MCF 10A (cell line): ENCODE measurements at places on chromosomes 1 and 21.

GRCh38 chr1:220685879-220686278, 4.3 kb upstream of the C1orf115 start:
- no peak for DNase-seq

DNA sequence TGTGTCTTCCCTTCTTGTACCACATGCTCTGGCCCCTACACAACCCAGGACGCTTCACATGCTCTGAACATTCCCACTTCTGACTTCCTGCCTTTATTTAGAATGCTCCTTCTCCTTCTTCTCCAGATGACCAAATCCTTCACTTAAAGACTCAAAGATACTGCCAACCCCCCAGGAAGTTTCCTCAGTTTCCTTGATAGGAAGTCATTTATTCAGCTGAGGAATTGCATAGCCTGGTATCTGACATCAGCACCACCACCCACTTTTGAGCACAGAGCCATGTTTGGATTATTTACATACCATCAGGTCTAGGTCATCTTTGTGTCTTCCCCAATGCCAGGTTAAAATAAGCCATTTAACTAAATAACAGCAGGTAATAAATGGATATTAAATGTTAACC, 42.4 kb downstream of the GFI1 start:
- no peak for DNase-seq

GRCh38 chr1:14606632-14607031, 8.1 kb downstream of the KAZN start:
- DNase-seq, result peak; percentile 6

GRCh38 chr1:64590316-64590715, 120.4 kb downstream of the CACHD1 start:
- no peak for DNase-seq

DNA sequence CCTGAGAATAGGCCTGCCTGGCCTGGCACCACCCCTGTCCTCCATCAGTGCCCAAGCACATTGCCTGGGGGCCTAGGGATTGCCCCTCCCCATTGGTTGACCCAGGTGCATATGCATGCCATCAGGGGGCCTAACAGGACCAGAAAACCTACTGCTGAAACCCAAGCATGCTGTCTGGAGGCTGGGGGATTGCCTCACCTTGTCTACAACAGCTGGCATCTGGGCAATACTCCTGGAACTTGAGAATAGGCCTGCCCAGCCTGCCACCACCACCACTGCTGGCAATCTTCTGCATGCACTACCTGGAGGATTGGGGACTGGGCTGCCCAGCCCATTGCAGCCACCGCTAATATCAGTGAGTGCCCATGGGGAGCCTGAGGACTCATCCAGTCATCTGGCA, 56.1 kb upstream of the BCL10 start:
- no peak for DNase-seq

- DNase-seq, result no peak
These were observed 1011.8 kb downstream of the PLA2G4A start for GRCh38 chr1:187840557-187840956.

DNA sequence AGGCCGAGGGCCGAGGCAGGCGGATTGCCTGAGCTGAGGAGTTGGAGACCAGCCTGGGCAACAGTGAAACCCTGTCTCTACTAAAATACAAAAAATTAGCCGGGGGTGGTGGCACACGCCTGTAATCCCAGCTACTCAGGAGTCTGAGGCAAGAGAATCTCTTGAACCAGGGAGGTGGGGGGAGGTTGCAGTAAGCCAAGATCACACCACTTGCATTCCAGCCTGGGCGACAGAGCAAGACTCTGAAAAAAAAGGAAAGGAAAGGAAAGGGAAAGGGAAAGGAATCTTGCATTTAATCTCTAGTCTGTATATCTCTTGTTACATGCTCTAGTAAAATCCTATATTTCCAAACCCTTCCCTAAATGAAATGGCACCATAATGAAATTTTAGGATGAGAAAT, 328.3 kb upstream of the ADGRL2 start:
- no peak for DNase-seq

- peak; percentile 19 for DNase-seq
These were observed 128.5 kb upstream of the GALNT2 start for GRCh38 chr1:229938551-229938950.

DNA sequence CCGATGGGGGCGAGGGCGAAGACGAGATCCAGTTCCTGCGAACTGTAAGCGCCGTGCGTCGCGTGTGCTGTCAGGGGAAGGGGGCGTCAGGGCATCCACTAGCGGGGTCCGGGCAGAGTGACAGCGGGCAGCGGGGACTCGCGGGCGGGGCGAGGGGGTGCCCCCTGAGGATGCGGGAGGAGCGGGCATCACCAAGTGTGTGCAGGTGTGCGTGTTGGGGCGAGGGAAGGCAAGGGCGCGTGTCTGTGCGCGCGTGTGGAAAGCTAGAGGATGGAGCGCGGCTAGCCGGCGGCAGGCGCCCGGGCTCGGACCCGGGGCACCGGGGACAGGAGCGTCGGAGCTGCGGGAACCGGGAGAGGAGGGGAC, 525 bp downstream of the RYR2 start:
- DNase-seq, result no peak

- no peak for DNase-seq
These were observed 36.2 kb downstream of the KCTD3 start for GRCh38 chr1:215603319-215603718.

DNA sequence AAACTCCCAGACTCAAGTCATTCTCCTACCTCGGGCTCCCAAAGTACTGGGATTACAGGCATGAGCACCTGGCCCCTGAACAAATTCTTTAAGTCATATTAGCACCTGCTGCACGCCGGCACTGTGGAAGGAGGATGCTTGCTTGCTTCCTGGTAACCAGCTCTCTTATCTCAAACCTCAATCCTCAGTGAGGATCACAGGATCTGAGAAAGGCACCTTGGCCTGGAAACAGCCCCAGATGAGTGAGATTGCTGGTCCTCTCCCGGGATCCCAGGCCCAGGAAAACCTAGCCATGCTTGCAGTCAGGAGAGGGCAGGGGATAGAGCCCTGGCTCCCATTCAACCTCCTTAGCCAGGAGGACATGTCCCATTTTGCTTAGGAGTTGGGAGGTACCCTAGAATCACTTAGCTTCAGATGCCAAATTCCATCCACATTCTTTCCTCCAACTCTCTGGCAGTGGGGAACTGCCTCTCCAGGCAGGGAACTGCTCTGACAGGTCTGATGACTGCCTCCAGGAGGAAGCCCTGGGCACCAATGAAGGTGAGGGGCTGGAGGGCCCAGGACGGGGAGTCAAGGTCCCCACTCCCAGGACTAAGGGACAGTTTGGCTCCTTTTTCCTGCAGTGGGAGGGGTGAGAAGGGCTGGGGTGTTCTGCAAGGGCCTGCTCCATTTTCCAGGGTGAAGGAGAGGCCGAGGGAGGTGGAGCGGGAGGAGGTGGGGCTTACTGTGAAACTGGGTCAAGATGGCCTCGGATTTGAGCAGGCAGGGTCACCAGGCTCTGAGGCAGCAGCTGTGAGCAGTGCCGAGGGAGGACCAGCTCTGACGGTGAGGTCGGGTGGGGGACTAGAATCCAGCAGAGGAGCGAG, 9.5 kb downstream of the GPR37L1 start:
- DNase-seq, result no peak

DNA sequence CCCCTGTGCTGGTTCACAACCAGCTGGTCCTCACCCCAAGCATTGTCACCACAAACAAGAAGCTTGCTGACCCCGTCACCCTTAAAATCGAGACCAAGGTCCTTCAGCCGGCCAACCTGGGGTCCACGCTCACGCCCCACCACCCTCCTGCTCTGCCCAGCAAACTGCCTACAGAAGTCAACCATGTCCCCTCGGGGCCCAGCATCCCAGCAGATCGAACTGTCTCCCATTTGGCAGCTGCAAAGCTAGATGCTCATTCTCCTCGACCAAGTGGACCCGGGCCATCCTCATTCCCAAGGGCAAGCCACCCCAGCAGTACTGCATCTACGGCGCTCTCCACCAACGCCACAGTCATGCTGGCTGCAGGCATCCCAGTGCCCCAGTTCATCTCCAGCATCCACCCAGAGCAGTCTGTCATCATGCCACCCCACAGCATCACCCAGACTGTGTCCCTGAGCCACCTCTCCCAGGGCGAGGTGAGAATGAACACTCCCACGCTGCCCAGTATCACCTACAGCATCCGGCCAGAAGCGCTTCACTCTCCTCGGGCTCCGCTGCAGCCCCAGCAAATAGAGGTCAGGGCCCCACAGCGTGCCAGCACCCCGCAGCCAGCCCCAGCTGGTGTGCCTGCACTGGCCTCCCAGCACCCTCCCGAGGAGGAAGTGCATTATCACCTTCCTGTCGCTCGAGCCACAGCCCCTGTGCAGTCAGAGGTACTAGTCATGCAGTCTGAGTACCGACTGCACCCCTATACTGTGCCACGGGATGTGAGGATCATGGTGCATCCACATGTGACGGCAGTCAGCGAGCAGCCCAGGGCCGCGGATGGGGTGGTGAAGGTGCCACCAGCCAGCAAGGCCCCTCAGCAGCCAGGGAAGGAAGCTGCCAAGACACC, 40.6 kb downstream of the ZBTB17 start:
- DNase-seq, result no peak

DNA sequence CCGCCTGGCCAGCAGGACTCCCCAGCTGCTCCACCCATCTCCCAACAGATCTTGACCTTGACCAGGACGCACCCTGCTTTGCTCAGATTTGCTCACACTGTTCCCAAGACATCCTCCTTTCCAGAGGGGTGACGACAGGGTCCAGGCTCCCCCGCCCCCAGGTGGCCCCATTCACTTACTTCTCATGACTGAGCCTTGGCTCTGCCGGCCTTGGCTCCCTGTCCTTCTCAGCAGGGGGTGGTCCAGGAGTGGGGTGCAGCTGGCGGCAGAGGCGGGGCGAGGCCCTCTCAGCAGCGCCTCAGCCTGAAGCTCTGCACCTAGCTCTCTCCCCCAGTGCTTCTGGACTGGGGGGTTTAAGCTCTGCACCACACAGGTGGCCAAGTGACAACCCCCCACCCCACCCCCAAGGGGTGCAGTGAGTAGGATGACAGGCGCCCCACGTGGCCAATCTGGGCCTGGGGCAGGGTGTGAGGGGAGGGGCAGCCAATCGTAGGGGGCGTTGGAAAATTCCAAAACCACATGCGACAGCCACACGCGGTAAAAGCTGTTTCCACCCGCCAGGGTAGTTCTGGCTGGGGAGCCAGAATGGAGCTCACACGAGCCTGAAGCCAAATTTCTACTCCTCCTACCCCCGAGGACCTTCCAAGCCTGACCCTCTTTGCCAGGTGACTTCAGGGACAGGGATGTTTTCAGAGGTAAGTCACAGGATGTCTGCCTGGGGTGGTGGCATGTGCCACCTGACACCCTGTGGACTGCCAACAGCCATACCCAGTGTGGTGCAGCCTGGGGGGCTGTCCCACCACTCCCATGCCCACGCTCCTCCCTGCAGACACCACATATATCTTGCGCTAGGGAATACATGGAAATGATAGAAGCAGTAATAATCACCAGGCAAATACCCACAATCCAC, 5.6 kb downstream of the RORC start:
- no peak for DNase-seq

DNA sequence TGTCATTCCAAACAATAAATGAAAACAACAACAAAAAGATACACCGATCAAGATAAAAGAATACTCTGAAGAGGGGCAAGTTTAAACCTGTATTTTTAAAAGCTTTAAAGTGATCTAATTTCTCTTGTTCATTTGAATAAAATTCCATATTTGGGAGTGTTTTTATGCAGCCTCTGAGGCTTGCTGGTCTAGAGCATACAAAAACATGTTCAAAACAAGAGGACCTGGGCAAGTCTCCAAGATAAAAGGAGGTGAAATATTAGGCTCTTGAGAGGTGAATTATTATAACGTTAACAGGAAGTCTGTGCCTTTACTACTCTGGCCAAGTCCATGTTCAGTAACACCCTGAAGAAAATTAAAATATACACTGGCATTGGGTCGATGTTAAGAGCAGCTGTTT, 20.1 kb downstream of the URB1 start:
- DNase-seq, result peak; percentile 70

DNA sequence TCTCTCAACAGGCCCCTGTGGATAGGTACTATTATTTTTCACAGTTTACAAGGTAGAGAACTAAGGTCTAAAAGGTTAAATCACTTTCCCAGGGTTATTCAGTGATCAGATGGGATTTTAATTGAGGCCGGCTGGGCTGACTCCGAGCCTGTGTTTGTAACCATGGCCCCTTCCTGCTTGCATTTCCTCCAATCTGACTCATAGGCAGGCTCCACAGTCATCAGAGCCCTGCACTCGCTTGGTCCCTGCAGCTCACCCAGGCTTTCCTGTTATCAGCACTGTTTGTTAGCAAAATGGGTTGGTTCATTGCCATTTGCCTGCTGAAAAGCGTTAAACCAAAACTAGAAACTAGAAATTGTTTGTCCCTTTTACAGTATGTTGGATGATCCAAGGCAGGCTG, 41.4 kb upstream of the LMX1A start:
- DNase-seq, result peak; percentile 34

GRCh38 chr1:154913273-154913672, 23.2 kb downstream of the PMVK start:
- no peak for DNase-seq

- no peak for DNase-seq
These were observed 156.4 kb downstream of the PATJ start for GRCh38 chr1:61898658-61899057.

- no peak for DNase-seq
These were observed 6.7 kb upstream of the SAMD11 start for GRCh38 chr1:917076-917459.

- DNase-seq, result no peak
These were observed 62.0 kb downstream of the PCNX2 start for GRCh38 chr1:233233508-233234040.

GRCh38 chr1:159835862-159836525, 9.3 kb downstream of the SLAMF8 start:
- DNase-seq, result peak; percentile 19

DNA sequence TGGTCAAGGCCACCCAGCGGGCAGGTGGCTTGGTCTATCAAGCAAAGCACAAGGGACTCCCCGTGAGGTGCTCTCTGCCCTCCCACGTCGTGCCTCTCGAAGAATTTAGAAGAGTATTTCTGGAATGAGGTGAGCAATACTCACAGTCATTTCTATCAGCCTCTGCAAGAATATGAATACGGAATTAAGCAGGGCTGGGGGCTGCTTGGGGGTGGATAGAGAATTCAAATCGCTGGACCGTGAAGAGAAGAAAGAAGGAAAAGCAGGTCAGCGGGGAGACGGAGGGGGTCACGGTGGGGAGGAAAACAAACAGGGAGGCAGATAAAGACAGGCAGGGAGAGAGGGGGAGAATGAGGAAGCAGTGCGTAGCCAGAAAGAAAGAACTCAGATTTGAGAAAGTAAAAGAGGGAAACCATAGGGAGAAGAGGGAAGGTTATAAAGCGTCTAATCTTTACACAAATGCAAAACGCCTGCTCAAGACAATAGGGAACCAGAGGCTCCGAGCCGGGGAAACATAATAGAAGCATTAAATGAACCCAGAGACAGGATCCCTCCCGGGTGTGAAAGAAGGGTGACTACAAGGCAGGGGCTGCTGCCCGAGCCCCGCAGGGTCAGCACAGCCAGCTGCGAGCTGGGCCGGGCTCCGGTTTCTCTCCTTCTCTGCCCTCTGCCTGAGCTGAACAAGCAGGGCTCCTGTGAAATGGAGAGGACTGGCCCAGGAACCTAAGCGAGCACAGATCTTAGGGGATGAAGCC, 2.1 kb upstream of the EDN2 start:
- DNase-seq, result no peak
